Anterior cingulate cortex (tissue), 58 donors: ENCODE measurements at places on chromosomes 6 and 20.

GRCh38 chr6:170021579-170021978 is 269.3 kb downstream of the DLL1 start:
- DNase-seq = no peak

DNA sequence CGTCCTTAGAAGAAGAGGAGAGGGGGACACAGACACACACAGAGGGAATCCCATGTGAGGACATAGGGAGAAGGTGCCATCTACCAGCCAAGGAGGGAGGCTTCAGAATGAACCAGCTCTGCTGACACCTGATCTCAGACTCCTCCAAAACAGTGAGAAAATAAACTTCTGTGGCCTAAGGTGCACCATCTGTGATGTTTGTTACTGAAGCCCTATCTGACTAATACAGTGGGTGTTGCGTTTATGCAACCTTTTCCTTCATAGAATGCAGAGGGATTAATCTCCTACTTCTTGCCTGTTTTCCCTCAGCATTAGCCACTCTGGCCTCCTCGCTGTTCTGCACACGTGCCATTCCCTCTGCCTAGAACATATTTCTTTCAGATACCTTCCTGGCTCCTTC is 81.5 kb upstream of the EDN1 start:
- no peak for DNase-seq

- peak; percentile 85 for DNase-seq
Measured at GRCh38 chr20:50242863-50243609, 52.4 kb downstream of the CEBPB start.

- DNase-seq = no peak
Measured at GRCh38 chr20:9103955-9104354, 35.1 kb downstream of the PLCB4 start.

- no peak for DNase-seq
Measured at GRCh38 chr6:30334075-30334783, 7.5 kb downstream of the TRIM39 start.

- no peak for DNase-seq
Measured at GRCh38 chr20:10970109-10970508, 296.3 kb upstream of the JAG1 start.

DNA sequence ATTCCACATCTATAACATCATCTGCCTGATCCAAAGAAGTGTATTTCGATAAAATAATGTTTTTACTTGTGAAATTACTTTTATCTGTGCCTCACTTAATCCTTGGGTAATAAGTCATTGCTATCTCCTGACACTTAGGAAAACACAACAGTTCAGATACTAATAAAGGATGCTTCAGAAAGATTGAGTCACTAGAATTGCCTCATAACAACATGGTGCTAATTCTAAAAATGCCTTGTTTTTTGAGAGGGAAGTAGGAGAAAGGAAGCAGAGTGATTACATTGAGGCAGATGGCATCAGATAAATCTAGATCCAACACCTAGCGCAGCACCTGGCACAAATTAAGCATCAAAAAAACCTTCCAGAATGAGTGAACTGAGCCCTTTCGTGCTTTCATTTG is 69.0 kb downstream of the NCOA7 start:
- DNase-seq = no peak

DNA sequence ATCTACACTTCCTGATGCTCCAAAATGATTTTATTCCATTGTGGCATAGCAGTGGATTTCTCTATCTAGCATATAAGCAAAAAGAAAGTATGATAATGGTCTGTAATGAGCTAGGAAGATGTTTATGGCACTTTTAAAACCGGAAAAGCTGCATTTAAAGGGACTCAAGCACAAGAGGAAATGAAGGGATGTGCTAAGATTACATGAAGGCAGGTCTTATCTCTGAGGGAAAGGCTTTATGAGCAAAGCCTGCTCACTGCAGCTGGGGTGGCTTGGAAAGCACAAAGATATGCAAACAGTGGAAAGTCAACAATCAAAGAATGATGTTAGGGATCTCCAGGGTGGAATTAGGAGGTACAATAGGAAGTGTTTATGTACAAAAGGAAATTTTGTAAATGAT is 138.2 kb downstream of the TENT5A start:
- DNase-seq = no peak

DNA sequence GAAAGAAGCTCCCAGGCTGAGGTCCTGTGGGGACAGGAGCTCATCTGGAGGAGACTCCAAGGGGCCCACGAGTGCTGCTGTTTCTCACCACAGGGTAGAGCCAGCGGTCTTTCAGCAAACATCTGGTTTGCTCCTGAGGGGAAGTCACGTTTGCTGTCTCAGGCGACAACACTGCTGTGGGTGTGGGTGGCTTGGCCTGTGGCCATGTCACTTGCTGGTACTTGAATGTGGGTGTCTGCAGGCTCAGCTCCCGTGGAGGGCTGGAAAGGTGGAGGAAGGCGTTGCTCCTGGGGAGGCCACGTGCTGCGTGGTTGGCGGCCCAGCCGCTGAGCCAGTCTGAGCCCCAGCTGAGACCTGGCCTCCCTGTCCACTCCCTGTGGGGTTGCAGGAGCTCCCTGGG is 52.8 kb upstream of the MPC1 start:
- DNase-seq = no peak
